ENCODE measurements at places on chromosomes 6 and 20.

DNA sequence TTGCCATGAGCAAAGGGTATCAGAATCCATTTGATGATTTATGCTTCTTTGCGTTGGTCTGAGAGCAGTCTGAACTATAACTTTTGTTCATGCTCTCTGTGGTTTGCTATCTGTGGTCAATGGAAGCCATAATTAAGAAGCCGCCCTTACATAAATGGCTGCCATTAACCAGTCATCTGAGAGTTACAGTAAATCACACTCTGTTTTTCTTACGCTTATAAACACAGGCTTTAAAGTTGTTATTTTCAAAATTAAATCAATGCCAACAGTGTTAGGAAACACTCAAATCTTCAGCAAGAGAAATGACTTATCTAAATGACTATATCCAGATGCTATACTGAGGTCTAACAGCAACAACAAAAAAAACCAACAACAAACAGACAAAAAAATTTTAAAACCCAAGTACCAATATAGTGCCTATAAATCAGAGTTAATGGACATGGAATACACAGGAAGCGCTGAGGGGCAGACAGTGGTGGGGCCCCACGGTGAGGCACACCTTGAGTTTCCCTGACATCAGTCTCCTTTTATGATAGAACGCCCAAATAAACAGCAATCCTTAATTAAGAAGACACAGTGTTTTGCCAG lies 108.0 kb upstream of the C6orf118 start:
- no peak for DNase-seq

DNA sequence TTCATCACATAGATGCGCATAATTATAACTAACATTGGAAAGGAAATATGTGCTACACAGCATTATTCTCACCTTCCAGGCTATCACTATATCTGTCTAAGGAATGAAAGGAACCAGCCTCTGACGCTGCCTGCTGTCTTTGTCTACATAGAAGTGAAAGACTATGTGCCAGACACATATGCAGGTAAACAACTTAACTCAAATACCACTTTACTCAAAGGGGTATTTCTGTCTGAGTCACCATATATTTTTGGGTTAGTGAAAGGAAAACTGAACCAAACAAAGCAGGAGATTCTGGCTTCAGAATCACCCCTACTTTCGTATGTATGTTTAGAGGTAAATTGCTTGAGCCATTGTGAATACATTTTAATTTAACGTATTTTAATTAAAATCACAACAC lies 328.6 kb upstream of the PLCB4 start:
- no peak for DNase-seq

DNA sequence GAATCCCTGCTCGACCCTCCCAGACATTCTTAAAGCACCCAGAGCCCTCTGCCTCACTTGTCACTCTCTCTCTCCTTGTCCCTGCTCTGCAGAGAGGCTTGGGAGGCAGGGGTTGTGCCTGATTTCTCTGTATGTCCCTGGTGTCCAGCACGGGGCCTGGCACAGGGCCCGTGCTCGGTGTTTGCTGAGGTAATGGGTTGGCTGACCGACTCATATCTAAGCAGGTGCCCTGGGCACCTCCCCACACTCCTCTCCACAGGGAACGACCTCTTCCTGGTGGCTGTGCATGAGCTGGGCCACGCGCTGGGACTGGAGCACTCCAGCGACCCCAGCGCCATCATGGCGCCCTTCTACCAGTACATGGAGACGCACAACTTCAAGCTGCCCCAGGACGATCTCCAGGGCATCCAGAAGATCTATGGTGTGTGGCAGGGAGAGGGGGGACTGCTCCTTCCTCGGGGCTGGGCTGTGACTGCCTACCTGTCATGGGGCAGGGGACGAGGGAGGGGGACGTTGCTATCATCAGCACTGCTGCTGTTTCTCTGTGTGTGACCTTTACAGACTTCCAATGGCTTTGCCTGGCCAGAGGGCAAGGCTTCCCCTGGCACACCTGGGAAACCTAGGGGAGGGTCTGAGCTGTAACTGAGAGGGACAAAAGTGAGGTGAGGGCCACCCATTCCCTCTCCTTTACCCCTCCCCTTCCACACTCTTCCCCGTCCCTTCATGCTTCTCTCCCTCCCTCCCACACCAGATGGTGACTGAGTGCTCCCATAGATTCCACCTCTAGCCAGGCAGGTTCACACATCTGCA lies 14.2 kb downstream of the MMP24OS start:
- DNase-seq: no peak

DNA sequence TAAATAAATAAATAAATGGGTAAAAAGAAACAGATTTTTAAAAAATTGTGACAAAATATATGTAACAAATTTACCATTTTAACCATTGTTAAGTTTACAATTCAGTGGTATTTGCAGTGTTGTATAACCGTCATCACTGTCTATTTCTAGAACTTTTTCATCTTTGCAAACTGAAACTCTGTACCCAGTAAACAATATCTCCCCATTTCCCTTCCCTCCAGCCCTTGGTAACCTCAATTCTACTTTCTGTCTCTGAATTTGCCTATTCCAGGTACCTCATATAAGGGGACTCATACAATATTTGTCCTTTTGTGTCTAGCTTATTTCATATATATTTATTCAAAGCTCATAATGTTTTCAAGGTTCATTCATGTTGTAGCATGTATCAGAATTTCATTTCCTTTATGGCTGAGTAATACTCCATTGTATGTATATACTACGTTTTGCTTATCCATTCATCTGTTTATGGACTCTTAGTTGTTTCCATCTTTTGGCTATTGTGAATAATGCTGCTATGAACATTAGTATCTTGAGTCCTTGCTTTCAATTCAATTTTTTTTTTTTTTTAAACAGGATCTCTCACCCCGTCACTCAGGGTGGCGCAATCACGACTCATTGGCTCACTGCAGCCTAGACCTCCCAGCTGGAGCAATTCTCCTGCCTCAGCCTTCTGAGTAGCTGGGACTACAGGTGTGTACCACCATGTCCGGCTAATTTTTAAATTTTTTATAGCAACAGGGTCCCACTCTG lies 8.9 kb downstream of the MANBAL start:
- DNase-seq: no peak

DNA sequence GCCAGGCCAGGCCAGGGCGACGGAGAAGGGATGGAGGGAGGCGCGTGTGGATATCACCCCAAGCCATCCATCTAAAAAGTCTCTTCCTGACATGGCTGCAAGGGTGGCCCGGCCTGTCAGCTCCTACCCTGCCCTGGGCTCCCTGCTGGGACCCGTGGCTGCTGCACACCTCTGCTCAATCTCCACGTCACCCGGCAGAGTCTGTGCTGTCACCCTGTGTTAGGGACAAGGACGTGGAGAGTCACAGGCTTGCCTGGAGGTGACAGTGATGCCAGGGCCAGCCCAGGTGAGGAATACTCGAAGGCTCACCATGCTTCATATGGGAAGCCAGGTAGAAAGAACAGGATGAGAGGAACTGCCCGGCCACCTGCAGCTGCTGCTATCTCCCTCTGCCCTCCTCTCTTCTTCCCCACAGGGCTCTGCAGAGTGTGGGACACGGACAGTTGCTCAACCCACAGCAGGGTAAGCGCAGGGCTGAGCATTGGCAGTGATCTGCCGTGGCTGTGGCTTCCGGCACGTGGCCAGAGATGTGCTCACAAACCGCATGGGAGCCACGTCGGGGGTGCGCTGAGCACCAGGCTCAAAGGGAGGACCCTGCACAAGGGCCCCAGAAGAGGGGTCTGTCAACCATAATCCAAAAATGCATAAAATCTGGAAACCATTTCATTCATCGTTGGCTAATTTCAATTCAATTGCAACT lies 214.3 kb downstream of the DLL1 start:
- DNase-seq: no peak

DNA sequence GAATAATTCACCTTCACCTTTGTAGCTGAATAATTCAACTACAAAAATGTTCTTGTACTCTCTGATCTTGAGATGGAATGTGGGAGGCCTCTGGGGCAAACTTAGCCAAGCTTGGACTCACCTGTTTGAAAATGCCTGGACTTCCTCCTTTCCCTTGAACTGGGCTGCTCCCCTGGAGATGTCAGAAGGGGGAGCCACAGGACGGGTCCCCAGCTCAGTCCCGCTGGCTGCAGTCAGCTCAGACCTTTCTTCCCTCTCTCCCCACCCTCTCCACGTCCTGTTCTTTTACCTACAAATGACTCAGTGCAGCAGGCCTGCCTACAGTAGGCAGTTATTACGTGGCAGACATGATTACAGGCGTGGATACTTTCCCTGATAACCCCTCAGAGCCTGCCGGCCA lies 131.5 kb upstream of the RALGAPA2 start:
- DNase-seq: no peak

DNA sequence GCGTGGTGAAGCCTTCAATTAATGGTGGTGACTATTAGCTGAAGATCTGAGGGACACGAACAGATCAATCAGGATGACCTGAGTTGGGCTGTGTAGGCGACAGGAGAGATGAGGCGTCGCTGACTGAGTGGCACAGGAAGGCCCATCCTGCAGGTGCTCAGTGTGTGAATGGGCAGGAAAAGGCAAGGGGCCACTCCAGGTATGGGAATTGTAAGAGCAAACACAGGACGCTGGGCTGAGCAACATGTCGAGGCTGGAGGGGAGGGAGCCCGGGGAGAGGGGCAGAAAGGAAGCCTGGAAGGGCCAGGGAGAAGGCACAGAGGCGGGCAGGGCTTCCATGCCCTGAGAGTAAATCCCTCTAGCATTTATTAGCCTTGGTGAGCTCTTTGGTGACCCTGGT lies 151.0 kb downstream of the VEGFA start:
- DNase-seq: no peak

- DNase-seq: no peak
These were observed 746.9 kb upstream of the MARCKS start for GRCh38 chr6:113110211-113110610.

GRCh38 chr6:136463743-136464142 lies 86.5 kb downstream of the MAP7 start:
- no peak for DNase-seq

DNA sequence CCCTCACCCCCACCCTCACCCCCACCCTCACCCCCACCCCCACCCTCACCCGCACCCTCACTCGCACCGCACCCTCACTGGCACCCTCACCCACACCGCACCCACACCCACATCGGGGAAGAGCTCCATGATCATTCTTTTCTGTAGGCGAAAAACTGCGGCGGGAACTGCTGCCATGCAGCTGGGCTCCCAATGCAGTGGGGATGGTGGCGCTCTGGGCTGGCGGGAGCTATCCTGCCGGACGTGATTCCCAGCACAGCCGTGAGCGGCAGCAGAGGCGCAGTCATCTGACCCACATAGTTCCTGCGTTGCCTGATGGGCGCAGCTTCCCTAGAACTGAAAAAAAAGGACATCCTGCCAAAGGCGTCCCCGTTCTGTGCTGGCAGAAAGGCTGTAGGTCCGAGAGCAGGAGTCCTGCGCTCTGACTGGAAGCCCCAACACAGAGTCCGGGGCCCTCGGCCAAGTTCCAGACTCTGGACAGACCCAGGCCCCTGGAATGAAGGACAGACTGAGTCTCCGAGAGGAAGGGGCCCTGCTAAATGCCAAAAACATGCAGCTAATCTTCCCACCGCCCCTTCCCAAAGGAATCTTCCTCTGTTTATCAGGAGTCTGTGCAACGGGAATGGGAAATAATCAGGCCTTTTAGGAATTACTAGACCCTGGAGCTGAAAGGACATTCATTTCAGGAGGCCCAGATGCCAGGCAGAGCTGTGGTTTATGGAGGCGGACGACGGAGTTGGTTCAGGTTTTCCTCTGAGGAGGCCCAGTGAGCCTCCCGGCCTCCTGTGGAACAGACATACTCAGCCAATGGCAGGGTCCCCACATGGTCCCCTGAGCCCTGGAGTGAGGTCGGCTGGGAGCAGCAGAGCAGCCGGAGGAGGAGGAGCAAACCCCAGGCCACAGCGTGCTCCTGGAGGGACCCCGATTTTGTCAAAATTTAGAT lies 14.1 kb upstream of the TCFL5 start:
- no peak for DNase-seq

- DNase-seq: no peak
These were observed 84.3 kb downstream of the THBS2 start for GRCh38 chr6:169169375-169169774.

- DNase-seq: no peak
These were observed 88.5 kb downstream of the POPDC3 start for GRCh38 chr6:105091140-105091829.

DNA sequence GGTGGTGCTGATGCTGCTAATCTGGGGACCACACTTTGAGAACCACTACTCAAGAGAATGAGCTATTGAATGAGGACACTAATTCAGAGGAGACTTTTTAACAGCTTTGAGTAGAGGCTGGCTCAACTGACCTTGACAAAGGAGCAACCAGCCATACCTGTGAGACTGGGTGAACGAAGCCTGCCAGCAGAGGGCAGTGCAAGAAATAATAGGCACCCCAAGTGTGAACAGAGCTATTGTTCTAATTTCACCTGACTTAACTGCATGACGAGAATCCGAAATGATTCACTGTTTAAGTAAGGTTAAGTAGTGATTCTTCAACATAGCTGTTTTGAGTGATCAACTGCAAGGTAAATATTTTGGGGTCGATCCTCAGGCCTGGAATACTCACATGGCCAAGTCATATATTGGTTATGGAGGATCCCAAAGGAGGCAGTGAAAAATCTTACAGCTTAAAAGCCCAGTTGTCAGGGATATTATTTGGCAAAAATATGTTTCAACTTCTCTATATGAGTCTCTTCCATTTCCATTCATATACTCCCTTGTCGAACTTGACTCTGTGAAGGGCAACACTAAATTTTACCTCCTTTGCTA lies 550.5 kb upstream of the MARCKS start:
- DNase-seq: no peak
